ENCODE measurements at places on chromosomes 11 and 22.

DNA sequence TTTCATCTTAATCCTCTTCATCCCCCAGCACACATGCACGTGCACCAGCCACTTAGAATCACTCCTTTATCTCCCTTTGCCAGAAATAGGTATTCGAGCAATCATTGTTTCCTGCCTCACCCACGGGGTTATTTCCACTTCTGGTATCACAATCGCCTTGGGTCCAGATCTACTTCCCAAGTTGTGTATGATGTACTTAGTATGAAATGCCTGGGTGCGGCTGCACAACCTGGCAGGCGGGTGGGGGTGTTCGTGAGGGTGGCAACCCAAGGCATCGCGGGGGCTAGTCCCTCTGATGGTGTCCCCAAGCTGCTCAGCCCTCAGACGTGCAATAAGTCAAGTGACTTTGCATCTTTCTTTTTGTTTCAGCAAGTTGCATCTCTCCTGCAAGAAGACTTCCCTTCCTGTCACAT is 475.6 kb downstream of the MIAT start:
- no peak for ATAC-seq

DNA sequence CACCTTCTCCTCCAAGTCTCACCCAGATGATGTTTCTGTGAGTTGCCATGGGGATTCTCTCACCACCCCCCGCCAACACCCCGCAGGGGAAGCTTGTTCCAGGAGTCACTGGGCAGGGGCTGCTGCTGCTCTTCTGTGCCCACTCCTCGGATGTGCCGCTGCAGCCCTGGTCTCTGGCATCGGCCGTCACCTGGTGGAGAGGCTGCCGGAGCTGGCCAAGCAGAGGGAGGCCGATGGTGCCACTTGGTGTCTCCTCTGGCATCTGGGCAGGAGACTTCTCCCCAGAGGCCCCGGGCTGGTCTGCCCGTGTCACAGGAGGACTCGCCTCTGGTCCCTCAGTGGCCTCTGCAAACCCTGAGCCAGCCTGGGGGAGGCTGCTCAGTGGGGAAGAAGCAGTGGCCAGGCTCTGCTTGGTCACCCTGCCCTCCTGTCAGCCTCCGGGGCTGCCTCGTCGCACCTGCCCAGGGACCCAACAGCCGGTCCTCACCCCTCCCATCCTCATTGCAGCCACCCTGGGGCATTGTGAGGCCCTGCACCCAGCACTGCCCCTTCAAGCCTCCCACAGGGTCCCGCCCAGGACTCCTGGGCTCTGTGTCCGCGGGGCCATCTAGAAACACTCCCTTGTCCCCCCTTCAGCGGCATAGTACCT is 424 bp upstream of the ADORA2A start:
- no peak for ATAC-seq

GRCh38 chr11:33616552-33616951 is 84.1 kb downstream of the C11orf91 start:
- ATAC-seq, result no peak

GRCh38 chr22:26476705-26477340 is 6.8 kb downstream of the HPS4 start:
- ATAC-seq, result no peak

DNA sequence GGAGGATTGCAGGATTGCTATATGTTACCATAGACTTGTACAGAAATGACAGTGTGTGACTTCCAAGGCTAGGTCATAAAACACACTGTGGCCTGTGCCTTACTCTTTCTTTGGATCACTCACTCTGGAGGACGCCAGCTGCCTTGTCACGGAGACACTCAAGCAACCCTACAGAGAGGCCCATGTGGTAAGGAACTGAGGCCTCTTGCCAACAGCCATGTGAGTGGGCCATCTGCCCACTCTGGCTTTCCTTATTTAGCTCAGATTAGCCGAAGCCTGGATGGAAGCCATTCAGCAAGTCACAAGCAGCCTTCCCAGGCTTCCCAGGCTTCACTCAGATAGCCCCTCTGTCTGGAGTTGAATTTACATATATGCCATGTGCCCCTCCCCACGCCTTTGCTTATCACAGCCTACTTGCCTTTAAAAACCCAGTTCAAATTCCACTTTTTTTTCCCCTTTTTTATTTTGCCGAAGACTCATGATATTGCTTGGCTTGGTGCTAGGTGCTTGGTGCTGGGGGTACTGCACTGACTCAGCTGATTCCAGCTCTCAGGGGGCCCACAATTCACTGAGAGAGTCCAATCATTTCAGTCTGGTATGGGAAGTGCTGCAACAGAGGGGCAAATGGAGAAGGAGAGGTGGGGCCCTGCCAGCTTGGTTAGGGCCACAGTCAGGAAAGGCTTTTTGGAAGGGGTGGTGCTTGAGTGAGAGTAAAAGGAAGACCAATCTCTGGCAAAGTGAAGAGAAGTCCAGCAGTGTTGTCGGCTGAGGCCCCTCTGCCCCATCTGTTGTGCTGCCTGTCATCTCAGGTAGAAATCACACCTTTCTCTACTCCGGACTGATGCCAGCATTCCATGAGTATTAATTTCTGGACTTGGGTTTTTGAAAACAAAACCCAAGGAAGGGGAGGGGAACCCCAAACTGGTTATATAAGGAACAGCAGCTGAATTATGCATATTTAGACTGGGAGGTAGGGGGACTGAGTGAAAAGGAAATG is 14.5 kb upstream of the P4HA3 start:
- ATAC-seq, result no peak

- ATAC-seq, result no peak
These were observed 37.3 kb downstream of the PIWIL4 start for GRCh38 chr11:94604482-94604881.

All from activated CD4-positive, CD25-positive, alpha-beta regulatory T cell treated with anti-CD3 and anti-CD28 coated beads, Interleukin-2, amount 50 U/mL, for 24 hours (primary cell).